ENCODE measurements at places on chromosomes 7 and 10.

DNA sequence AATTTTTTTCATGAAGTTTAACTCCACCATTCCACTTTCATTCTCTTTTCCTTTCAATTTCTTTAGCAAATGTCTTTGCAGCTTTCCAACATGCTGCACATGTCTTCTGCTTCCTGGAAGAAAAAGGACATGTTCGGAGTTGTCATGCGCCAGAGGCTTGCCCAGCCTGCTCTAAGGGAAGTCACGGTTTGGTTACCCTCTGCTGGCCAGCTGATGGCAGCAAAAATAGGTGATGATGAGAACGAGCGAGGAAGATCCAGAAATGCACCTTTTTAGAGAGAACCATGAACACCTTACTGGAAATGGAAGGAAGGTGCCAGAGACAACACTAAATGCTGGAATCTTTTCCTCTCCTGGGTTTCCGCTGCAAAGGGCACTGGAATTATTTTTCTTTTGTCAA is 4.9 kb upstream of the ZSCAN21 start:
- no peak for DNase-seq

DNA sequence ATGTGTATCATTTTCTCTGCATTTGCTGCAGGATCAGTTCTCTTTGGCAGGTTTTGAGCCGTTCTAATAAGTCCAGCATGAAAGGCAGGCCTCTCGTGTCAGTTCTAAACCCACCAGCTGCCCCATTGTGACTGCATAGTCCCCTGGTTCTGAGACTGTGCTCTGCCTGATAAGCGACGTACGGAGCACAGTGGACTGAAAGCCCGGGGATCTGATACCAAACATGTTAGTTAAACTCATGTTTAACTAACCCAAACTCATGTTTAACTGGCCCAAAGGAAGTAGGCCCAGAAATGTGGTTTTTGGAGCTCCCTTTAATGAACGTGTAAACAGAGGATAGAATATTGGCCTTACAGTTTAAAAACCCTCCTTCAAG is 98.0 kb upstream of the PDCD4 start:
- no peak for DNase-seq

DNA sequence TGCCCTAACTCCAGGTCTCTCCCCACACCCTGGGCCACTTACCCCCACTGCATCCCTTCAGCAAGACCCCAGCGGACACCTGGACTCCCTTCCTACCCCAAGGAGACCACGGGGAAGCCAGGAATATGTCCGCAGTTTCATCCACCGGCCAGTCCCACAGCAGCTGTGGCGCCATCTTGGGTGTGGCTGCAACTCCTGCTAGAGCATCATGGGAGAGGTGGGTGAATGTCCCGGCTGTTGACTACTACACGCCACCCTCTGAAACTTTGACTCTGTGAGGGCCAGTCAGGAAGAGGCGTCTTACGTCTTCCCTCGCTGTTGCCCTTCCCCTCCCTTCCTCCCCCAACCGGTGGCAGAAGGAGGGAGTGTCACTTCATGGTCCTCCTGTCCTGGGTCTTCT is 238.3 kb upstream of the RNF32 start:
- no peak for DNase-seq

GRCh38 chr7:41436139-41436538 is 266.8 kb downstream of the INHBA start:
- DNase-seq, result no peak

- peak; percentile 46 for DNase-seq
Measured at GRCh38 chr7:82109288-82109687, 334.3 kb downstream of the CACNA2D1 start.

DNA sequence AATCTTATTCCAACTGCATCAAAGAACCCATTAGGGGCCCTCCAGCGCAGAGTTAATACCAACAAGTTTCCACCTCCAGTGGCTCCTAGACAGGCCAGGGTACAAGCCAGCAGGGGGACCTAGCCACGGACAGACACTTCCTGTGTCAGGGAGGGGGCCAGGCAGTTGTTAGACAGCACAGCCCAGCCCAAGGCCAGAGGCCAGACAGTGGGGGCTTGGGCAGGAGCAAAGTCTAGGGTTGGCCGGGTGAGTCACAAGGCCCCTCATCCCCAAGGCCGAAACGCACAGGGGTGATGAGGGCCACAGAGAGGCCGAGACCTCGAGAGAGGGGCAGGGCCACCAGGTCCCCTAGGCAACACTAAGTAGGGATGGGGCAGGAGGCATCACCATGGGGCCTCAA is 19.3 kb upstream of the OPTN start:
- DNase-seq, result no peak
